PC-9 (cell line): ENCODE measurements at places on chromosomes 4 and X. TPM values are rescaled to one million over a fixed set of nuclear protein-coding genes. Genes with fewer than 3 reads are reported as not detected.

GRCh38 chr4:132934911-132935310, 214.2 kb upstream of the PCDH10 start:
- no peak for DNase-seq

DNA sequence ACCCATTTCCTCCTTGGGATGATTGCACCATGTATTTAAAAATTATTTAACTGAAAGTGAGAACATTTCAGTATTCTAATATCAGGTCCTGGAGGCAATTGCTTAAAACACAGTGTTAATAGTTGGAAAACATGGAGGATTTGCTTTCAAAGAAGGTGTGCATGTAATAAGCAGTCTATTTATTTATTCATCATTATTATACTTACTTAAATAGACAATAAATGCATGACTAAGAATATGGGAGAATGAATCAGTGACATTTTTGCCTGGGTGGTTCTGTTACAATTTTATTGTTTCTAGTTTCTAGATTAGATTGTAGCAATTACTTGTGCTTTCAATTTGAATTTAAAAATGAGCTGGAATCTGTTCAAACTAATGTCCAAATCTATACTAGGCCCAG, 145.5 kb downstream of the AREG start:
- DNase-seq, result no peak

- no peak for DNase-seq
Observed at GRCh38 chr4:8320386-8320750, 50.8 kb downstream of the HTRA3 start.

- DNase-seq, result no peak
Observed at GRCh38 chr4:176271749-176272148, 2.7 kb upstream of the ASB5 start.

DNA sequence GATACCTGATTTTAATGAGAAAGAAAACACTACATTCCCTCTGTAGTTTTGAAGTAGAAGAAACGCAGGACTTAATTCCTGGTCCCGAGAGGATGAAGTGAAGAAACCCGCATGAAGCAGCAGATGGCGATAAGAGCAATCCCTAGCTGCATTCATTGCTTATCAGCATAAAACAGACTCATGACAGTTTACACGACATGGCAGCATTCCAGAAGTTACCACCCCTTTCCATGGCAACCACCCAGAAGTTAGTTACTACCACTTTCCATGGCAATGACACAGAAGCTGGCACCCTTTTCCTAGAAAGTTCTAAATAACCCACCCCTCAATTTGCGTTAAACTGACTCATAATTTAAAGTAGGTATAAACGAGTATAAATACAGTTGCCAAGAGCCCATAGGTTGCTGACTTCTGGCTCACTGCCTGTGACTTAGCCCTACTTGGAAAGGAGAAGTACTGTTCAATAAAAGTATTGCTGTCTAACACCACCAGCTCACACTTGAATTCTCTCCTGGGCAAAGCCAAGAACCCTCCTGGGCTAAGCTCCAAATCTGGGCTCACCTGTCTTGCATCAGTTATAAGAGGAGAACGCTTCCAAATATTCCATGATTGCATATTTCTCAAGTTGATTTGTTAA, 5.5 kb upstream of the XAGE2 start:
- no peak for DNase-seq

- DNase-seq, result no peak
Observed at GRCh38 chrX:115602308-115602707, 41.3 kb downstream of the PLS3 start.

- no peak for DNase-seq
Observed at GRCh38 chr4:186693159-186693815, 30.4 kb downstream of the FAT1 start.

- no peak for DNase-seq
Observed at GRCh38 chrX:17005712-17006368, 59.4 kb downstream of the REPS2 start.

The SSX4 gene
- not detected in 2 replicates for total RNA-seq
